Neural progenitor cell (in vitro differentiated cells): ENCODE measurements at places on chromosomes 2 and 18.

GRCh38 chr2:219916281-219916680 is 288.9 kb downstream of the SLC4A3 start:
- peak; percentile 79 for DNase-seq

- peak; percentile 87 for DNase-seq
These were observed 30.7 kb upstream of the PTMA start for GRCh38 chr2:231677632-231678104.

DNA sequence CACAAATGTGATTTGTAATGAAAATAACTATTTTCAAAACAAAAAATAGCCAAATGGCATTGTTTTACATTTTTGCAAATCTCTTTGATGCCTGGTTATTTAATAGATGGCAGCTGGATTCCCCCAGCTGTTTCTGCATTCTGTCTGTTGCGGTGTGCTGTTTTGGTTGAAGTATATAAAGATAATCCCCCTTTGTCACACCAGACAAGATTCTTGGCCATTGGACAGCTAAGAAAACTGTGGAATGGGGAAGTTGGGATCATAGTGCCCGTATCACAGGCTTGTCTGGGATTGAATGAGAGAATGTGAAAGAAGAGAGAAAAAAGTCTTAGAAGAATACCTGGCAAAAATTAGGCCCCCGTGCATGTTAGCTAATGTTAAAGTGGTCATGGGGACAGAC is 19.5 kb upstream of the LYPD6B start:
- no peak for DNase-seq

DNA sequence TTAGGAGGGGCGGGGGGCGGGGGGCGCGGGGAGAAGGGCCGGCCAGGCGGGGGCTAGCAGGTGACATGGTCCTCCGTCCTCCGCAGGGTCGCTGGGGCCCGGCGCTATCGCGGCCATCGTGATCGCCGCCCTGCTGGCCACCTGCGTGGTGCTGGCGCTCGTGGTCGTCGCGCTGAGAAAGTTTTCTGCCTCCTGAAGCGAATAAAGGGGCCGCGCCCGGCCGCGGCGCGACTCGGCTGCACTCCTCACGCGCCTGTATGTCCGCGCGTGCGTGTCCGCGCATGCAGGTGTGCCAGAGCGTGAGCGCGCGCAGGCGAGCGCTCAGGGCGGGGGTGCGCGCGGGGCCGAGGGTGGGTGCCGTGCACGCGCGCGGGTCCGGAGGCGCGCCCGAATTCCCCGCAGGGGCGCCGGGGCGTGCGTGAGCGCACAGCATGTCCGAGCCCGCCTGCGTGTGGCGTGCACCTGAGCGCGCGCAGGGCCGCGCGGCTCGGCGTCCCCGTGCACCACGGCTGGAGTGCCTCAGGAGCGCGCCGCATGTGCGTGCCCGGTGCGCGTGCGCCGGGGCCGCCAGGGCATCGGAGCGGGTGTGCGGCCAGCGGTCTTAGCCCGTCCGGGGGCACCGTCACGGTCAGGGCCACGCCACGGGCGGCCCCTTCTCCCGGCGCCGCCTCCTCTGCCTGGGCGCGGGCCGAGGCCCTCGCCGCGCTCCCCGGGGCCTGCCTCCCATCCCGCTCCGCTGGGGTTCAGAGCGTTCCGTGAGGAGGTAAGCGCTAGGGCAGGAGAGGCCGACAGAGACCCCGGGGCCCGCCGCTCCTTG is 6.3 kb downstream of the SNORC start:
- peak; percentile 70 for DNase-seq

- DNase-seq = peak; percentile 40
These were observed 9.2 kb downstream of the PTPRN start for GRCh38 chr2:219300022-219300421.

DNA sequence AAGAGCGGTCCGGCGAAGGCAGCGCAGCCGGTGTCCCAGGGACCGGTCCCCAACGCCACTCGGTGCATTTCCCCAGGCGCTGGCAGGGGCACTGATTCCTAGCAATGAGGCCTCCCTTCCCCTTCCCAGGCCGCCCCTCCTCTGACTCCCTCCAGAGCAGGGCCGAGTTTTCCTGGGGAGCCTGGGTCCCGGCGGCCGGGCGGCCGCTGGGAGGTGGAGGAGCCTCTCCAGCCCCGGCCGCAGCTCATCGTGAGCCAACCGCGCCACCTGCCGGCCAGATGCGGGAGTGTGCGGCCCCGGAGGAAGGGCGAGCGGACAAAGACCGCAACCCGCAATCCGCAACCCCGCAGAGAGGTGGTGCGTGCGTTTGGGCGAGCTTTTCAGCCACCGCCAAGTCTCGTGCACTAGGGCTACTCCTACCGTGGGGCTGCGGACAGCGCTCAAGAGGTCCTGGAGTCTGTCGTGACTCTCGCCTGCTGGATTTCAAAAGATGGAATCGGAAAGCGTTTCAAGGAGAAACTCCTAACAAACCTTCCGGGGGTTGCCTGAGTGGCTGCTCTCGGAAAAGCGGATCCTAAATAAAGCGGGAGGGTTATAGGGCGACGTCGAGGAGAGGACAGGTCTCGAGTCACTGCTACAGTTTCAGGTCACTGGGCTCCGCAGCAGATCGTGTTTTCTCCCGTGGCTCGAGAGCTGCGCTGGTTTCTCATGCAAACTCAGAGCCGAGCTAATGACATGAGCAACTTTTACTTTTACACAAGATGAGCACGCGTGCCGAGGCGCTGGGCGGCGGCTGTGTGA is 1.5 kb upstream of the EPHA4 start:
- DNase-seq = peak; percentile 96

- DNase-seq = no peak
These were observed 3.8 kb downstream of the DCC start for GRCh38 chr18:52343731-52344340.

GRCh38 chr2:15649561-15650255 is 58.0 kb downstream of the DDX1 start:
- DNase-seq = no peak

DNA sequence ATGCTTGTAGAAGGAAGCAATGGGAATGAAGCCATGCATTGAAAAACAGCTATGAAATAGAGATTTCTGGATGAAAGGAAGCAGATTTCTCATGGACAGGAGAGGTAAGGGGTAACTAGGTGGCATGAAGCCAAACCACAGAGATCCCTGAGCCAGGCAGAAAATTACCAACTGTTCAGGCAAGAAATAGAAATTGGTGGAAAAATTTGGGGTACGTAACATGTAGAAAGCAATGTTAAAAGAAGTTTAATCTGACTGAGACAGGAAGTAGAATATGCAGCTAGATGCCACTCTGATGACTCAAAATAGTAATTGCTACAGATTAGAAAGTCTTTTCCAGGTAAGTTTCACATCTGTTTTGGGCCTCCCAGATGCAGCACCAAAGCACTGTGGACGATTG is 928.5 kb upstream of the CELF4 start:
- DNase-seq = no peak

- DNase-seq = no peak
These were observed 19.5 kb upstream of the KCNE4 start for GRCh38 chr2:223032187-223033142.

DNA sequence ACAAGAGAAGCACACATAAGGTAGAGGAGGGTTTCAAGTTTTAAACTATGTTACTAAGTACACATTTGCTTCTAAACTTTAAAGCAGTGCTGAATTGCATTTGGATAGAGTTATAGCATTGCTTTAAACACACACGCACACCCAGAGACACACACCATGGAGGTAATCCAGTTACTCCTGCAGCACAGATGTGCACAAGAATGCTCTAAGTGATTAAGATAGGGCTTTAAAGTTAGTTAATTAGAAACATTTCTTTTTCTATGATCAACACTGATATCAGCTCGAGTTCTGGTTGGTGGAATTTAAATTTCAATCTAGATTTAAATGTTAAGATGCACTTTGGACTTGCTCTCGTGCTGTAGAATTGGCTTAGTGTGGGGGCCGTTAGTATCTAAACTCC is 492.3 kb downstream of the ZEB2 start:
- no peak for DNase-seq

DNA sequence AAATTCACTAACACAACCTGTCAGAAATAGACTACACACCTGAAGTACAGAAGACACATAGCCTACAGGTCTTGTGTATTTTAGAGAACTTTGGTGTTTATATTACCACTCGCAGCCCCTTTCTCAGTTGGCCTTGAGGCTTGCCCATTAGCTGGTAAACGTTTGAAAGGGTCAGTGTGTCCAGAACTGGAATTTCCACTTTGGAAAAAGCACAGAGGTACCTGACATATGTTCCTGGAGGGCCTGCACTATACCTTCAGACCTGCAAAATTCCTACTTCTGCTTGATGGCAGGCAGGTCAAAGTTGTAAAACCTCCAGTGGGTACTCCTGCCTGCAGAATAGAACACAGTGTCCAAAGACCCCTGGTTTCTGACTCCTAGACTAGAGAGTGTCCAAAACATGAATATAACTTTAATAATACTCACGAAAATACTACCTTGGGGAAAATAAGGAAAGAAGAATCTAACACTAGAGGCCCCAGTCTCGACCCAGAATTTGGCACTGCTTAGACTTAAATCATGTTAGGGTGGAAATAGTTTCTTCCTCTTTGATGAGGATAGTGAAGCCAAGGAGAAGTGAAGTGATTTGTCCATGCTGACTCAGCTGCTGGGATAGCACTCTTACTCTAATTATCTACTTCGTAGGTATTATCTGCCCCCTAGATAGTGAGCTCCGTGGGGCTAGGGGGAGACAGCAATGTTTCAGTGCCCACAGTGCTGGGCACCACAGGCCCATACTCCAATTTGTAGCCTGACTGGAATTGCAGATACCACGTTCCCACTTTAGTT is 2.8 kb downstream of the KCTD1 start:
- DNase-seq = no peak

DNA sequence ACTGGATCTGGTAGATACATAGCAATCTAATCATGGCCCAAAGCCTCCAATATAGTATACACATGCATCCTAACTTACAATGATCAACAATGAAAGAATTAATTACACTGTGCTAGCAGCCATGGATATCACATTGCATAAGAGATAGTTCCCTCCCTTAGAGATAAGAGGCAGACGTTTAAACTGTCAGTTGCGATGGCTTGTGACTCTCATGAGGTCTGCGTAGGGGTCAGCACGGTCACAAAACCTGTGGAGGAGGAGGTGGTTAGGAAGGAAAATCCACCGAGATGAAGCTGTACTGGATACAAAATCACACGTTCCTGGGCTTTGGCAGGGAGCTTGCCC is 800 bp upstream of the RALB start:
- no peak for DNase-seq

GRCh38 chr18:58998401-58999203 is 133.9 kb downstream of the ZNF532 start:
- DNase-seq = no peak

GRCh38 chr2:121595012-121595891 is 54.0 kb downstream of the CLASP1 start:
- no peak for DNase-seq

- DNase-seq = peak; percentile 60
These were observed 4.3 kb downstream of the SOX11 start for GRCh38 chr2:5696404-5696944.

DNA sequence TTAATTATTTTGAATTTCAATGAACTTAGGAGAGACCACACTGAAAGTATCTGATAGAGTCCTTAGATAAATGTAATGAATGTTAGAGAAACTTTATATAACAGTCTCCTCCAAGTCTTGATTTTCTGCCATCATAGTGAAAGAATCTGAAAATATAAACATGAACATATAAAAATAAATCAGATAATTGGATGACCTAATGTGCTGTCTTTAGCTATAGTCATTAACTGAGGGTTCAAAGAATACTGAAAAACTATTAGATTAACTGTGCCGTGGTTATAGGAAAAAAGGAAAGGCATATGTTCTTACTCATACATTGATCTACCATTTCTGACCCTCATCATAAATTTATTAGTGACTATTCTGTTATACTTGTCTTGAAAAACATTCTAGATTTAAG is 47.0 kb upstream of the SPAG16 start:
- no peak for DNase-seq

DNA sequence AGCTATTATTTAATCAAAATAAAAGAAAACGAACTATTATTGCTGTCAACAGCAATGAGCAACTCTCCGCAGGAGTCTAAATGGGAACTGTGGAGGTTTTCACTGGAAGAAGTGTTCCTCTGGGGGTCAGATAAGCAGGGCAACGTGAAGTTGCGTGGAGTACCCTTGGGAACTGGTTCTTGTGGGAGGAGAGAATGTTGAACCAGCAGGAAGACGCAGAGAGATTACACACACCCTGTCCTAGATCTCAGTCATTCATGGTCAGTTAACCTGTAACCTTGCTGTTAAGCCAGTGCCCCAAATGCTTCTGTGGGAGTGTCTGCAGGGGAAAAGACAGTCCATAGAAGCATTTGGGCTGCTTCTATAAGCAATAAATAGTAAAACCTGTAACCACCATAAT is 20.4 kb upstream of the CABLES1 start:
- DNase-seq = no peak

- DNase-seq = peak; percentile 27
These were observed 25.2 kb downstream of the MOCOS start for GRCh38 chr18:36212301-36213171.

DNA sequence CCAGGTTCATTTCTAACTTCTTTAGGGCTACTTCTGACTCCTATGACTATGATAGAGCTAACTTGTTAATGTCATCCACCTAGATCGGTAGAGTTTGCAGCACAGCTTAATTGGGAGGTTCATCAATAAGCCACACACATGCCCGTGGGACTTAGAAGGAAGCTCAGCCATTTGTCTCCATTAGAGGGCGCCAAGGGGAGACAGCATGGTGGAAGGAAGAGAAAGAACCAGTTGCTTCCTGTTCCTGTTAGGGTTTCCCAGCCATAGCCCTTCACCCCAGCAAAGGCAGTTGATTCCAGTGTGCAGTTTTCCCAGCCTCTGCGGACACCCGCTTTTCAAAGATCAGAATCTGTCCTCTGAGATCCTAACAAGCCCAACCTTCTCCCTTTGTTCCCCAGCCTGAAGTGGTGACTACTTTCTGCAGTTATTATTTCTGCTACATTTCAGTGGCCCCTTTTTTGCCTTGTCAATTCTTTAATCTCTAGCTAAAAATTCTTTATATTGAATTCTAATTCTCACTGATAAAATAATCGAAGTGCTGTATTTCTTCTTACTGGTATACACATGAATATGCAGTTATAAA is 30.3 kb downstream of the MAIP1 start:
- peak; percentile 71 for DNase-seq

DNA sequence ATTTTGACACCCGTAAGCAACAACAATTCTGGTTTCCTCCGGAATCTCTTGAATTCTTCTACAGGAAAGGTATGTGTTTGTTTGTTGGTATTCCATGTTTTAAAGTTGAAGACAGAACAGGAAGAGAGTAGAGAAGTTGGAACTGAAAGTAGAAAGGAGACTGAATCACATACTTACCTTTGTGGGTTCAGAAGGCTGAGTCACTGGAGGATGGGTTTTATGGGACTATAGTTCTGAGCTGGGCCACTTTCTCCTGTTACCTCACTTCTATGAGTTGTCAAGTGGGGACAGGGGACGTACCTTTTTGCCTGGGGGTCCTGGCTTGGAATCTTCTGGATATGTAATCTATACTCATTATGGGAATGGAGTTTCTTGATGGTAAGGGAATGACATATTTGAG is 40.9 kb downstream of the KDM3A start:
- no peak for DNase-seq
